WTC11 (cell line): ENCODE measurements at places on chromosomes 6 and 20.

DNA sequence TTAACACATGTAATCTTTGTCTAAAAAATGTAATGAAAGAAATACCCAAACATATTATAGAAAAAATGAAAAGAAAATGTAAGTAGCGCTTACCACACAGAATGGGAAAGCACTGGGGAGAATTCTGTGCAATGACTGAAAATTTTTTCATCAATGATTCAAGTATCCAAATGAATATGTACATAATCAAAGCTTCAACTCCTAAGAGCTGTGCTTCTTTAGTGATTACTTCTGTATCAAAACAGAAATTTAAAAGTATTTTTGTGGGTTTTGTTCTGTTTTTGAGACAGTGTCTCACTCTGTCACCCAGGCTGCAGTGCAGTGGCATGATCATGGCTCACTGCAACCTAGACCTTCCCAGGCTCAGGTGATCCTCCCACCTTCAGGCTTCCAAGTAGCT, 13.7 kb downstream of the LMBRD1 start:
- H3K4me1 ChIP-seq: peaks cover 12% of the 10 kb centered on the region
- no peaks in the 10 kb centered on the region for H3K27me3 ChIP-seq
- H3K27ac ChIP-seq: no peak overlapping the region
- no peak for DNase-seq
- no peaks in the 10 kb centered on the region for H3K36me3 ChIP-seq

DNA sequence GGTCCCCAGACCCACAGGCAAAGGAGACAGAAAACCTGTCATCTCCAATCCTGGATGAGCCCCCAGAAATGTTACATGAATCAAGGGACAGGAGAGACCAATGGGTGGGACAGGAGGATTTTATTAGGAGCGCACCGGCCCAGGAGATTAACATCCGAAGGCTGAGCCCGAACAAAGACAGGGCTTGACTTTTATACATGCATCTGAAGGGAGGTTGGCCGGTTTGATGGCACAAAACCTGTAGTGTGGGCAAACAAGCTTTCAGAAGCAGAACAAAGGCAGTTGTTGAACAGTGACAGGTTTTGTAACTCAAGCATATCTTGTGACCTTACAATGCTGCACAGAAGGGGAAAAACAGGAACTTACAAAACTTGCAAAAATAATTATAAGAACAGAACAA, 83.9 kb upstream of the GPR6 start:
- no peak overlapping the region for H3K4me3 ChIP-seq
- H3K27ac ChIP-seq: no peak overlapping the region
- peaks cover 51% of the 10 kb centered on the region for H3K4me1 ChIP-seq
- peaks cover 4% of the 10 kb centered on the region for H3K27me3 ChIP-seq
- no peak for DNase-seq
- H3K36me3 ChIP-seq: peaks cover 40% of the 10 kb centered on the region

- no peak overlapping the region for H3K27ac ChIP-seq
- DNase-seq: no peak
- no peak overlapping the region for H3K4me3 ChIP-seq
- no peaks in the 10 kb centered on the region for H3K27me3 ChIP-seq
Observed at GRCh38 chr20:19903168-19903811, 113.9 kb upstream of the NAA20 start.

- no peak for DNase-seq
- H3K27ac ChIP-seq: no peak overlapping the region
- no peaks in the 10 kb centered on the region for H3K36me3 ChIP-seq
- H3K4me1 ChIP-seq: no peaks in the 10 kb centered on the region
- H3K27me3 ChIP-seq: no peaks in the 10 kb centered on the region
- H3K4me3 ChIP-seq: no peak overlapping the region
Observed at GRCh38 chr20:39155971-39156370, 193.8 kb downstream of the DHX35 start.

- H3K27ac ChIP-seq: no peak overlapping the region
- H3K4me1 ChIP-seq: 0 out of 2 replicates have a peak, but pooled peaks cover 3% of the 10 kb centered on the region
- H3K36me3 ChIP-seq: 0 out of 2 replicates have a peak, but pooled peaks cover 3% of the 10 kb centered on the region
- H3K27me3 ChIP-seq: no peaks in the 10 kb centered on the region
- no peak for DNase-seq
- no peak overlapping the region for H3K4me3 ChIP-seq
Observed at GRCh38 chr20:11585752-11586352, 331.8 kb upstream of the BTBD3 start.

DNA sequence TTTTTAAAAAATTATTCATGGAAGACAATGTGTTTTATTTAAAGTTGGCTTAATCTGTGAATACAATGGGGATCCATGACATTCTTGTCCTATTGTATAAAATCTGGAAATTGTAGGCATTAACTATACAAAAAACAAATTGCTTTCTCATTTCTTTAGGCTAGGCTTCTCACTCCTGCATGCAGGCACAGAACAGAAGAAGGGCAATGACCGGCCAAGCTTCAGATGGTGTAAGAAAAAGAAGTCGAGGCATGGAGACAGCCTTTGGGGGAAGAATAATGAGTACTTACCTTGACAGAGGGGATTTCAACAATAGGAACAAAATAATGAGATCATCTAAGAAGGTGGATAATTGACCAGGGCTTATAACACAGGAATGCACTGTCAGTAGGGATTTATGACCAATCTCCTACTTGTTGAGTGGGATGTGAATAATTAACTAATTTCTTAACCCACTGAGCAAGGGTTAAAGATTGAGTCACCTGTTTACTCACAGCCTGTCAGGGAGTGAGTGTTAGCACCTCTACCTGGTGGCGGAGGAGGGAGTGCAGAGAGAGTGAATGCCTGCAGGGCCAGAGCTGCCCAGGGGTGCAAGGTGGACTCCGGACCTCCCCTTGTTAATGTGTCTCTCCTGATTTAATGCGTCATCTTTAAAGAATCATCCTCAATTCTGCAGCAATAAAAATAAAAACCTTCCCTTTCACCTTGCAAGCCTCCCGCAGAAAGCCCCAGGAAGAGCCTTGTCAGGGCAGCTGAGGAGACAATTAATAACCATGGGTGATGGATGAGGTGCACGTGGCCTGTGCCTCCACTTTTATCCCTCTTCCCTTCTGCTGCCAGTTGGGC, 3.9 kb downstream of the SLC22A2 start:
- DNase-seq: no peak
- H3K4me3 ChIP-seq: no peak overlapping the region
- peaks cover 56% of the 10 kb centered on the region for H3K4me1 ChIP-seq
- 0 out of 2 replicates have a peak, but pooled peaks cover 2% of the 10 kb centered on the region for H3K27me3 ChIP-seq

DNA sequence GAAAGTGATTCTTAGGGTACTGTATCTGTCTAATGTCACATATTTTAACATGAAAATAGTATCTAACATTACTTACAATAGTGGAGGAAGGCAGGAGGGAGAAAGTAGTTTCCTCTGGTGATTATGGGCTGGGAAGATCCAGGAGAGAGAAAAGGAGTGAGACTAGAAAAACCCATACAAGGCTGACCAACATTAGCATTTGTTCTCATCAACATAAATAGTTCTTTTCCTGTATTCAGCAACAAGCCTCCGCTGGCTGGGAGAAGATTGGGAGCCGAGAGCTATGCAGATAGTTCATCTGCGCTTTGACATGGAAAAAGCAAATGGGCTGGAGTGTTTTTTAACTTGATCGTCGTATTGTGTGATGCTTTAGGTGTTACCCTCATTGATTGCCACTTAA, 239.4 kb downstream of the PHACTR1 start:
- peaks cover 65% of the 10 kb centered on the region for H3K27me3 ChIP-seq
- peak; percentile 28 for DNase-seq
- H3K27ac ChIP-seq: peak overlapping the region; percentile 82; the same call in 1 of the 2 replicates

DNA sequence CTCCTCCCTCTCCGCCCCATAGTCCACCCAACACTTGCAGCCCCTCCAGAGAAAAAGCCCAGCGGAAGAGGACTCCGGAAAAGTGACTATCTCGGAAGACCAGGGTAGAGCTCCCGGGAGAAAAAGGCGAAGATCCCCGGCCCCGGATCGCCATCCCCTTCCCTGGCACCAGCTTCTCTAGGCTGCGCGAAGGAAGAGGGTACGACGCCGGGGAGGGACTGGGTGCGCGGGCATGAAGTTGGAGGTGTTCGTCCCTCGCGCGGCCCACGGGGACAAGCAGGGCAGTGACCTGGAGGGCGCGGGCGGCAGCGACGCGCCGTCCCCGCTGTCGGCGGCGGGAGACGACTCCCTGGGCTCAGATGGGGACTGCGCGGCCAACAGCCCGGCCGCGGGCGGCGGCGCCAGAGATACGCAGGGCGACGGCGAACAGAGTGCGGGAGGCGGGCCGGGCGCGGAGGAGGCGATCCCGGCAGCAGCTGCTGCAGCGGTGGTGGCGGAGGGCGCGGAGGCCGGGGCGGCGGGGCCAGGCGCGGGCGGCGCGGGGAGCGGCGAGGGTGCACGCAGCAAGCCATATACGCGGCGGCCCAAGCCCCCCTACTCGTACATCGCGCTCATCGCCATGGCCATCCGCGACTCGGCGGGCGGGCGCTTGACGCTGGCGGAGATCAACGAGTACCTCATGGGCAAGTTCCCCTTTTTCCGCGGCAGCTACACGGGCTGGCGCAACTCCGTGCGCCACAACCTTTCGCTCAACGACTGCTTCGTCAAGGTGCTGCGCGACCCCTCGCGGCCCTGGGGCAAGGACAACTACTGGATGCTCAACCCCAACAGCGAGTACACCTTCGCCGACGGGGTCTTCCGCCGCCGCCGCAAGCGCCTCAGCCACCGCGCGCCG, 822 bp downstream of the FOXQ1 start:
- H3K27ac ChIP-seq: no peak overlapping the region
- H3K4me3 ChIP-seq: peak overlapping the region; percentile 68
- H3K27me3 ChIP-seq: peaks cover 90% of the 10 kb centered on the region
- DNase-seq: peak; percentile 60

- peaks cover 34% of the 10 kb centered on the region for H3K27me3 ChIP-seq
- peaks cover 9% of the 10 kb centered on the region; the same call in 1 of the 2 replicates for H3K4me1 ChIP-seq
- H3K27ac ChIP-seq: peak overlapping the region; percentile 42; the same call in 1 of the 2 replicates
- H3K36me3 ChIP-seq: 0 out of 2 replicates have a peak, but pooled peaks cover 4% of the 10 kb centered on the region
- no peak overlapping the region for H3K4me3 ChIP-seq
- DNase-seq: peak; percentile 87
Observed at GRCh38 chr6:113854531-113855499, 2.3 kb upstream of the MARCKS start.

GRCh38 chr20:19624221-19624965, 133.7 kb upstream of the RIN2 start:
- H3K27ac ChIP-seq: no peak overlapping the region
- H3K4me1 ChIP-seq: peaks cover 33% of the 10 kb centered on the region
- no peak overlapping the region for H3K4me3 ChIP-seq
- H3K36me3 ChIP-seq: peaks cover 23% of the 10 kb centered on the region
- no peaks in the 10 kb centered on the region for H3K27me3 ChIP-seq
- DNase-seq: no peak

- H3K4me1 ChIP-seq: peaks cover 2% of the 10 kb centered on the region; the same call in 1 of the 2 replicates
- DNase-seq: no peak
- no peaks in the 10 kb centered on the region for H3K36me3 ChIP-seq
- no peak overlapping the region for H3K4me3 ChIP-seq
- H3K27ac ChIP-seq: no peak overlapping the region
Observed at GRCh38 chr20:19497064-19497463, 261.0 kb upstream of the RIN2 start.

DNA sequence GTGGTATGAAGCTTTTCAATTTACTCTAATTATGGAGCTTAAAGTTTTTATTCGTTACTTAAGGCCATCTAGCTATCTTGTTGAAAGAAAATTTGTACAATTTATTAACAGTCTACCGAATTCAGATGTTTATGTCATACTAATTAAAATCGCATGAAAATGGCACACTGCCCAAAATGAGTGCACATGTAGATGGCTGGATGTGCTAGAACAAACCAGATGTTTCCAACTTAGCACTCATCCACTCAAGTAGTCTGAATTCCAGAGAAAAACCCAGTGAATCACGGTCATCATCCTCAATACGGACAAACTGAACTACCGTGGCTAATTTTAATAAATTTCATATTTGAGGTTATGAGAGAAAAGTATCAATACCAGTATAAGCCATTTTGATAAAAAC, 70.4 kb downstream of the COL12A1 start:
- no peaks in the 10 kb centered on the region; the same call in 1 of the 2 replicates for H3K4me1 ChIP-seq
- H3K36me3 ChIP-seq: no peaks in the 10 kb centered on the region
- H3K27ac ChIP-seq: no peak overlapping the region
- H3K4me3 ChIP-seq: no peak overlapping the region

DNA sequence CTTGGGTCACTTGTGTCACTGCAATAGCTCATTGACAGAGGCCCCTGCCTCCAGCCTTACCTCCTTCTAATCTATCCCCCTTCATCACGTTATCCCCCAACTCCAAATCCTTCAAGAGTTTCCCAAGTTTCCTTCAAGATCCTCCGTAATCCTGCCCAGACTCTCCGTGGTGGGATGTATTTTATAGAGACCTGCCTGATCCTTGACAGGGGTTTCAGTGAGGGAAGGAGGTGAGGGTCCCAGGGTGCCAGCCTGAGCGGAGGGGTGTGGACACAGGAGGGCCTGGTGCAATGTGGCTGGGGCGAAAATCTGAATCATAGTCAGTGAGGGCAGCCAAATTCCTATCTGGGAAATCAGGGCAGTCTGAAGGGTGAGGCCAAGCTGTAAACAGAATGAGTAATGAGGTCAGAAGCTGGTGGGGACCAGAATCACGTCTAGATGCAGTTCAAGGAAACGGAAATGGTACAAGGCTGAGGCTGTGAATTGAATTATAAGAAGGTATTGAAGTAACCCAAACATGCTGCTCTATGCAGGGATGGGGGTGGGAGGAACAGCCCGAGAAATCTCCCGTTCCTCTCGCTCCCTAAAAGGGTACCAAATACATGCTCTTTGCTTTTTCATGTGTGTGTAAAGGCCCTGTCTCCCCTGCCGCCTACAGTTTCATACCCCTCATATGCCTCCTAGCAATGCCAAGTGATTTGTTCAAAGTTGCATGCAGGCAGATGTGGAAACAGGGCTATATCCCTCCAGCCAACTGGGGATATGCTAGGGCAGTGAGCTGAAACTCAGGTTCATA, 35.4 kb upstream of the PIM1 start:
- peak overlapping the region; percentile 96 for H3K27ac ChIP-seq
- peaks cover 12% of the 10 kb centered on the region for H3K36me3 ChIP-seq
- H3K27me3 ChIP-seq: no peaks in the 10 kb centered on the region
- H3K4me3 ChIP-seq: peak overlapping the region; percentile 98
- no peak for DNase-seq
- peaks cover 73% of the 10 kb centered on the region for H3K4me1 ChIP-seq

DNA sequence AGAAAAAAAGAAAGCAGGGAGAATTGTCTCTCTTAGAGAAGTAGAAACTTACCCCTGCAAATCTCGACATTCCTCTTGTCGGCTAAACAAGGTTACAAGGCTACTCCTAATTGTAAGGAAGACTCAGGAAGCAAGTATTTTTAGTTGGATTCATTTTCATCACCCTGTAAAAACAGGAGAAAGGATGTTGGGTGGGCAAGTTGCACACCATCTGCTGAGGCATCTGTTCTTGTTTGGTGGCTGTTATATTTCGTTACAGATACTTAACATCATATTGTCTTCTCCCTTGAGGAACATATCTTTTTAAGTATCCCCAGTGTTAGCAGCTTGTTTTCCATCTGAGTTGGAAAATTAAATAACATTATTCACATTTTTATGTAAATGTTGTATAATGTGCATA, 187.5 kb downstream of the PLCB4 start:
- no peaks in the 10 kb centered on the region for H3K36me3 ChIP-seq
- no peaks in the 10 kb centered on the region for H3K27me3 ChIP-seq
- no peak overlapping the region for H3K27ac ChIP-seq
- no peak overlapping the region for H3K4me3 ChIP-seq
- peaks cover 4% of the 10 kb centered on the region; the same call in 1 of the 2 replicates for H3K4me1 ChIP-seq

GRCh38 chr6:144500892-144501291, 215.8 kb downstream of the UTRN start:
- H3K36me3 ChIP-seq: peaks cover 66% of the 10 kb centered on the region
- no peak for DNase-seq
- H3K27me3 ChIP-seq: no peaks in the 10 kb centered on the region
- H3K27ac ChIP-seq: no peak overlapping the region
- H3K4me3 ChIP-seq: no peak overlapping the region
- no peaks in the 10 kb centered on the region for H3K4me1 ChIP-seq

- H3K4me1 ChIP-seq: no peaks in the 10 kb centered on the region
- H3K27ac ChIP-seq: no peak overlapping the region
- no peaks in the 10 kb centered on the region for H3K36me3 ChIP-seq
- no peak for DNase-seq
- peaks cover 12% of the 10 kb centered on the region for H3K27me3 ChIP-seq
Observed at GRCh38 chr6:43378631-43379030, 9.2 kb upstream of the ZNF318 start.
